ENCODE measurements at places on chromosomes 6 and 20.

GRCh38 chr6:18004256-18004985 is 17.0 kb upstream of the KIF13A start:
- no peak for DNase-seq

DNA sequence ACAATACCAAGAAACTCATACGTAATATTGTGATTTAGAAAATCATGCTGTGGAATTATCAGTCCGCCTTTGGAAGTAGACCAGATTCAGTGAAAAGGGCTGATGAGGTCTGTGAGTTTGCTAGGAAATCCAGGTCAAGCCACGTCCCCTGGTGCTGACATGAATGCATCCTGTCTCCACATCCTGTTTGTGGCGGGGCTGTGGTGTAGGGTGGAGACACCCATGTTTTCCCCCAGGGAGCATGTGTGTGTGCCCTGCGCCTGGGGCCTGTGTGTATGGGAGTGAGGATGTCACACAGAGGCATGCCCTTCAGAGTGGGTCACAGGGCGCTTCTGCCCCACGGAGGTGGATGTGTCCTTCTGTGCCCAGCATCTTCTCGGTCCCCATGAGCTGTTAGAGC is 109.1 kb downstream of the SASH1 start:
- no peak for DNase-seq

DNA sequence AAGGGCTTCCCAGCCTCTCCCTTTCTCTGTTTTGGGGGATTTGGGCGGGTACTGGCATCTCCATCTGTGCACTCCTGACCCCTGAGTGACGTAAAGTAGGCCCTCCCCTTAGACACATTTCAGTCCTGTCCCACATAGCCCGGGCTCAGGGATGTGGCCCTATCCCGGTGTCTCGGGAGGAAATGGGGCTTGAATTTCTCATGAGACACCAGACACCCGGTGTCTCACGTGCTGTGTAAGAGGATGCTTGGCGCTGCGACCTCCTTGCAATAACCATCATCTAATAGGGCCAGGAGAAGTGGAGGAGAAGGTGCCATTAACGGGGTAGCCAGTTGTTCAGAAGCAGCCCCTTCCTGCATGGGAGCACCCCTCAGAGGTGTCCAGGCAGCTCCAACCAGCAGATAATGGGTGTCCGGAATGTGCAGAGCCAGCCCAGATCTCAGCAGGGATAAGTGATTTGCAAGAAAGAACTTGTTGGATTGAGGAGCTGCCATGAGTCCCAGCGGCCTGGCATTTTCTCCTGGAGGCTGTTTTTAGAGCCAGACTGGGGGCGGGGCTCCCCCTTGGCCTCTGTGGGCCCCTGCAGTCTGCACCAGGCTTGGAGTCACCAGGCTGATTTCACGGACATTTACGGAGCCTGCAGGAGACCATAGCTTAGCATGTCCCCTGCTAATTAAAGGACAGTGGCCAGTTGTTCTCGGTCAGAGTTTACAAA is 372.0 kb downstream of the PREX1 start:
- no peak for DNase-seq

DNA sequence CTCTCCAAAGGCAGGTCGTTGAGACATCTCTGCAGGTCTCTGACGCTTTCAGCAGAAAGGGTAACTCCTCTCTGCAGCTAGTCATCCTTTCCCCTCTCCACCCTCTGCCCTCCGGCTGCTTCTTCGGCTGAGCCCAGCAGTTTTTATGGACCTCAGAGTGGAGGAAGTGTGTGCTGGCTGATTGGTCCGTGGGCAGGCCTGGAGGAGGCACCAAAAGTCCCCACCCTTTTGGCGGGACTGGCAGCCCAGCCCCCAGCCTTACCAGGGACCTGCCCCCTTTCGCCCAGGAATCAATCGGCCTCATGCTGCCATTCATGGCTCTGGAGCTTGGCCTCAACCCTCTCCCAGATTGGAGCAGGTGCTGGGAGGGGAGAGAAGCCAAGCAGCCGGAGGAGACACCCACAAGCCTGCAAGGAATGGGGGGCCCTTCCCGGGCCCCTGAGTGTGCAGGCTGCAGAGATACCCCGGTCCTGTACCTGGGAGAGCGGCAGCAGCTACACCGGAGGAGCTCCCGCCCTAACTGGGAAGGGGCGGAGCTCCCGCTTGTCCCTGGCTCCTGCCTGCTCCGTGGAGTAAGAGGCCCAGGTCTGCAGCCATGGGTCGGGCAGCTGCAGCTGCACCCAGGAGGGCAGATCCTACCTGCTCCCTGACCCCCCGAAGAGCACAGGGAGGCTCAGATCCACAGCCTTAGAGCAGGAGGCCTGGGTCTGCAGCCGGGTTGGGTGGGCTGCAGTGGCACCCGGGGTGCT is 170.3 kb upstream of the SOX4 start:
- no peak for DNase-seq

GRCh38 chr6:34445313-34445860 is 19.5 kb upstream of the RPS10 start:
- DNase-seq = no peak

GRCh38 chr6:69622230-69622629 is 174.6 kb downstream of the LMBRD1 start:
- no peak for DNase-seq

GRCh38 chr6:9515633-9516606 is 899.0 kb downstream of the TFAP2A start:
- DNase-seq = no peak

DNA sequence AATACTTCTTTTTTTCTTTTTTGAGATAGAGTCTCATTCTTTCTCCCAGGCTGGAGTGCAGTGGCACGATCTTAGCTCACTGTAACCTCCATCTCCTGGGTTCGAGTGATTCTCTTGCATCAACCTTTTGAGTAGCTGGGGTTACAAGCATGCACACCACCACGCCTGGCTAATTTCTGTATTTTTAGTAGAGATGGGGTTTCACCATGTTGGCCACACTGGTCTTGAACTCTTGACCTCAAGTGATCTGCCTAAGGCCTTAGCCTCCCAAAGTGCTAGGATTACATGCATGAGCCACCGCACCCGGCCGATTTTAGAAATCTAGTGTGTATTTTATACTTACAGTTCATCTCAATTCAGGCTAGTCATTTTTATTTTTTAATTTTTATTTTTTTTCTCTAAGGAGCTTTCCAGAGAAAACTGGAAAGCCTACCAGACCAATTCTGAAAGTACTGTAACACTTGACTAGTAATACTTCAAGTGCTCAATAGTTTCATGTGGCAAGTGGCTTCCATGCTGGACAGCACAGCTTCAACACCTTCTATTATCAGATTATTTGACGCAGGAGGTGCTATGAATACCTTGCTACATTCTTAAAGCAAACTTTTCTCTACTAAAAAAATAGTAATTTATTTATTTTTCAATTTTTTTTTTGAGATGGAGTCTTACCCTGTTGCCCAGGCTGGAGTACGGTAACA is 25.0 kb downstream of the POLR1C start:
- no peak for DNase-seq

- no peak for DNase-seq
Observed at GRCh38 chr6:31797588-31797987, 2.0 kb upstream of the VARS1 start.

DNA sequence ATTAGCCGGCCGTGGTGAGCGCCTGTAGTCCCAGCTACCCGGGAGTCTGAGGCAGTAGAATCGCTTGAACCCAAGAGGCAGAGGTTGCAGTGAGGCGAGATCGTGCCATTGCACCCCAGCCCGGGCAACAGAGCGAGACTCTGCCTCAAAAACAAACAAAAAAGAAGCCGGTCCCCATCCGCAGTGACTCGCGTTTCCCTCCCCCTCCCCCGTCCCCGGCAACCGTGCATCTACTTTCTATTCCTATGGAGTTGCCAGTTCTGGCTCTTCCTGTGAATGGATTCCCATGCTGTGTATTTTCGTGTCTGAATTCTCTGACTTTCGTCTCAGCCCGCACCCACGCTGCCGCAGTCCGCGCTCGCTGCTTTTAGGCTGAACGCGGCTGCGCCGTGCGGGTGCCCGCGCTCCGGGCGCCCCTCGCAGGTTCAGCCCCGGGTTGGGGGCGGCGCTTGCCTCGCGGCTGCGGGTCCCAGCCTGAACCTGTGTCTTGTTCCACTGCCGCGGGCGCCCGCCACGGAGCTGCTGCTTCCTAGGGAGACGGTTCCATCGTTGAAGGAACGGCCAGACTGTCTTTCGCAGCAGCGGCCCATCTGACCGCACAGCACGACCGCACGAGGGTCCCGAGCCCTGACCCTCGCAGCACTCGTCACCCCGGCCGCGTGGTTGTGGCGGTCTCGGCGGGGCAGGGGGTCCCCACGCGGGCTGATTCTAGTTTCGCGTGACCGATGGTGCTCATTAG is 1.1 kb upstream of the MRGBP start:
- DNase-seq = no peak

DNA sequence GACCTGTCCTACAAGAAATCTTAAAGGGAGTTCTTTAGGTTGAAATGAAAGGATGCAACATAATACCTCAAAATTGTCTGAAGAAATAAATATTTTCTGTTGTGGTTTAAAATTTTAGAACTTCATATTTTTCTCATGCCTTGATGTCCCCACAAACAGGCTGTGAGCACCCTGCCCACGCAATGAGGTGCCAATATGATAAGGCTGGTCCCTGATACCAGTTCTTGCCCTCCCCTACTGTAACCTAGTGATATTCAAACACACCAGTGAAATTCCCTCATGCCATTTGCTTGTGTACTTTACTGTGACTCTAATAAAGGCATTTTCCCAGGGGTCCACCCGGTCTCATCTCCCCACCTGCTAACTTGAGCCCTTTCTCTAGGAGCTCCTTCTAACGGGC is 67.3 kb upstream of the SIRPG start:
- no peak for DNase-seq

- no peak for DNase-seq
Observed at GRCh38 chr20:61253264-61253639, 1.2 kb downstream of the CDH4 start.

DNA sequence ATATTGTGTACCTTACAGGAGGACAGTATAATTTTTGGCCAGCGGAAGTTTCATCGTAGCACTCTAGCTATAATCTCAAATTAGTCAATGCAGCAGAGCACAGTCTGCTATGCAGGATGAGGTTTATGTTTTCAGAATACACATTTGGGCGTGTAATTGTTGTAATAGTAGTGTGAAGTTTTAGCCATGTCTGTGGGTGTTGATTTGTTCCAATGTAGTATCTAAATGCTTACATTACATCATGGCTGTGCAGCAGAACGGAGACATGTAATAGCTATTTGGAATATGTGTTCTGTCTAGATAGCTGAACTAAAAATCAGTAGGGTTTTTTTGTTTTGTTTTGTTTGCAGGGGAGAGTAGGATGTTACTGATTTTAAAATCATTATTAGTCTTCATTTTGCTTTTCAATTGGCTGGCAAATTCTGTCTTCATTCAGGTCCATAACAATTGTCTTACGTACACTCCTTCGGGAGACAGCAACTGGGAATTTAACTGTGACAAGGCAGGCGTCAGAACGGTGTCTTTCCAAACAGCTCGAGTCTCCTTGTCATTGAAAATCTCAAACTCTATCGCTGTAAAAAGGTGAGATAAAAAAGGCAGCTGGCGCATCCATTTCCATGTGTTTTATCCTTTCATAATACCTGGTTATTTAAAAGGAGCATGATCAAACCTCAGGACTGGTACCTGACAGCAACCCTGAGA is 65.1 kb upstream of the CDH4 start:
- no peak for DNase-seq

GRCh38 chr20:4465855-4466545 is 255.7 kb upstream of the PRND start:
- no peak for DNase-seq

GRCh38 chr6:109059153-109059552 is 35.5 kb downstream of the SESN1 start:
- DNase-seq = no peak

GRCh38 chr6:8059129-8059528 is 5.1 kb downstream of the BLOC1S5 start:
- no peak for DNase-seq

DNA sequence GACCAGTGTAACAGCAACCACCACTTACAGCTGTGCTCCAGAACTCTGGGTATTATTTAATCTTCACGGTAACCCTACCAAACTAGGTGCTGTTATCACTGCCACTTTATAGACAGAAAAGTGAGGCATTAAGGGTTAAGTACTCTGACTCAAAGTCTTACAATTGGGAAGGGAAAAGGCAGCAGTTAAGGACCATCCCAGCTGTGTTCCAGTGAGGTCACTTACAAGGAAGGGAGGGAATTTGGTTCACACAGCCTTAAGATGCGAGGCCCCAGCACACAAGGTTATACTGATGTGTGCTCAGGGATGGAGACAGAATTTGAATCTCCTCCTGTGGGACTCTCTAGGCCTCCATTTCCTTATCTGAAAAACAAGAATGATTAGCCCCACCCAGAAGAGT is 46.7 kb downstream of the TRERF1 start:
- DNase-seq = no peak

DNA sequence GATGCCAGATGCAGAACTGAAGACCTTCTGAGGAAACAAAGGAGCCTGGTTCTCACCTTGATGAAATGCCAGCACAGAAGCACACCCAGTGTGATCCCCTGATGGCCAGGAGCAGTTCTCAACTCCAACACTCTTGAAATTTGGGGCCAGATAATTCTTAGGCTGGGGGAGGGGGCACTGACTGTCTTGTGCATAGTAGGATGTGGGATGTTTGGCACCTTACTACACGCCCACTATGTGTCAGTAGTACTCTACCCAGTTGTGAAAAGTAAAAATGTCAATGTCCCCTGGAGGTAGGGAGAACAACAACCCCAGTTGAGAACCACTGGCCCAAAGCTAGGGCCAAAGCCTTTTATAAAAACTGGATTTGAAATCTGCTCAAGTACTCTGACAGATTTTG is 398.3 kb upstream of the ARID1B start:
- DNase-seq = no peak

- no peak for DNase-seq
Observed at GRCh38 chr6:53634184-53634631, 31.3 kb downstream of the KLHL31 start.

DNA sequence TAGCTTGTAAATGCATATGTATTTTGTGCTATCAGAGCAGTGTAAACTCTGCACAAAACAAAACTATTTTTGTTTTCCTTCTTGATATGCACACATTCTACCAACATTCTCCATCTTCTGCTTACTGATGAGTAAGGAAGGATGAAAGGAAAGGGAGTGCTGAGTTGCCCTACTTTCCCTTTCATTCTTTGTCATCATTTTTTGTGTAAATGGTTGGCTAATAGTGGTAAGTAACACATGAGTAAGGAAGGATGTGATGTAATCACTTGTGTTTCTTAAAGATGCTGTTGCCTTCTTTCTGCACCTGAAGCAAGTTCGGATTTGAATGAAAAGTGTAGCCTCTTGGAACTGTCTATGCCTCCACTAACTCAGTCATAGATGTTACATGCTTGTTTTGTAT is 4.6 kb upstream of the REV3L start:
- no peak for DNase-seq

Data from right renal cortex interstitium (tissue), 3 donors.